ENCODE measurements at places on chromosomes 3 and 15.

DNA sequence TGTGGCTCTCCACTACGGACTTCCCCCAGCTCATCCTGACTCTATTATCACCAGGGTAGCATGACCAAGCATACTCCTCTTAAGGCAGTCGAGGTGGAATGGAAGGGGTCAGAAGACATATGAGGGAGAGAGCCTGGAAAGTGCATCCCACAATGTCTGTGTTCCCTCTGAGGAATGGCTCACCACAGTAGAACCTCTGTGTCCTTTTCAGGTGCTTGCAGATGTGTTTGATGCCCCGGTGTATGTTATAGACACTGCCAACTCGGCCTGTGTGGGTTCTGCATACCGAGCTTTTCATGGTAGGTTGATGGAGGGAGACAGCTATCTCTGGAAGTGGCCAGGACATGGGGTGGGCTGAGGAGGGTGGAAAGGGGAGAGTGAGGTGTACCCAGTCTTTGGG, 50.3 kb downstream of the XYLB start:
- DNase-seq = no peak

GRCh38 chr3:105618556-105618955, 250.3 kb downstream of the CBLB start:
- no peak for DNase-seq

- DNase-seq = no peak
Measured at GRCh38 chr15:31051496-31052080, 49.9 kb downstream of the TRPM1 start.

DNA sequence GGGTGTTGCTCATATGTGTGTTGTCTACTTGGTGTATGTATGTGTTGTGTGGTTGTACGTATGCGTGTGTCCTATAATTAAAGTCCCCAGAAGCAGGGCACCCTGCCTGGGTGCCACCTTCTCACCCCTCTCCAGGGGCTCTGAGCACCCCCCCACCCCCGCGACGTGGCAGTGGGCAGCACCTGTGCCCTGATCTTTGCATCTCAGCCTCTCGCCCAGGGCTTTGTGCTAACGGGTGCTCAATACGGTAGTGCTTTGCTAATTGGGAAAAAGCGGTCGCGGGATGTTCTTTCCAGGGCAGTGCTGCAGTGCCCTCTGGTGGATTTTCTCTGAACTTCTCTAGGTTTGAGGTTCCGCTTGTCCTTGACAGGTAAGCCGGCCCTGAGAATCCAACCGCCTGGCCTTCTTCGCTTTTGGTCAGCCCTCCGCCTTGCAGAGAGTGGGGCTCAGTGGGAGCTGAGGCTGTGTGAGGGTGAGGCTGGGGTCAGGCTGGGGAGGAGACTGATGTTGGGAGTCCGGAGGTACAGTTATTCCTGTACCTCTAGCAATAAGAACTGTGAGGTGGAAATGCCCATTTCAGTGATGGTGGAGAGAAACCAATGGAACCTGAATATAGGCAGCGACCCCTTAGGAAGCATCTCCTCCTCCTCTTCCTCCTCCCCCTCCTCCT, 17.6 kb upstream of the EPHB3 start:
- peak; percentile 46 for DNase-seq

GRCh38 chr15:100205549-100206295, 136.1 kb downstream of the ADAMTS17 start:
- no peak for DNase-seq

DNA sequence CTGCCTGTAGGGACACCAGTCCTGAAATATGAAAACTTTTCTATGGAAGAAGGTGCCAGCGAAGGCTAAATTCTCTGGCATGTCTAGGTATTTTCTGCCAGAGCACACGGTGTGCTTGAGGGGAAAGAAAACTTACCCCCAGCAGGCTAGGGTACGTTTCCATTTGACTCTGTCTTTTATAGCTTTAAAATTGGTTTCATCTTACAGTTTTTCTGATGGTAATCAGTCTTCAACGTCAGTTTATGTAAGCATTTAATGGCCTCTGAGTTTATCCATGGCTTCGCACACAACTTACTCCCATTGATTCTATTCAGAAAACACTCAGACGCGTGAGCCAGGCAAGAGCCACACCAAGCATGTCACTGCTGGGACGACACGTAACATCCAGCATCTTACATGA, 249.7 kb downstream of the ADAMTS17 start:
- no peak for DNase-seq

DNA sequence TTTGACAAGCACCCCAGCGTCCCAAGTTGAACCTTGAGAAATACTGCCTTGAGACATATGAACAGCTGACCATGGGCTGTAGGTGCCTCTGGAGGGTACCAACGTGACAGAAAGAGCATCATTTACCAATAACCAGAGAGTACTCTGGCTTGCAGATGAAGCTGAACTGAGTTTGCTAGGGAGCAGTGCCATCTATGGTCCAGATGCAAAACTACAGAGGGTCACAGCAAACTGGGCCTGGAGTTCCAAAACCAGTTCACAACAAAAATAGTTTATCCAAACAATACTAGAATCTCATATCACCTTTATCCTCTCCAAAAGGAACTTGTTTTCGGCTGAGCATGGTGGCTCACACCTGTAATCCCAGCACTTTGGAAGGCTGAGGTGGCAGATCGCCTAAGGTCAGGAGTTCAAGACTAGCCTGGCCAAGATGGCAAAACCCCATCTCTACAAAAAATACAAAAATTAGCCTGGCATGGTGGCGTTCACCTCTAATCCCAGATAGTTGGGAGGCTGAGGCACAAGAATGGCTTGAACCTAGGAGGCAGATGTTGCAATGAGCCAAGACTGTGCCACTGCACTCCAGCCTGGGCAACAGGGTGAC, 69.3 kb downstream of the CHAC1 start:
- DNase-seq = peak; percentile 11

- no peak for DNase-seq
Measured at GRCh38 chr3:64859625-64860535, 172.1 kb upstream of the ADAMTS9 start.

DNA sequence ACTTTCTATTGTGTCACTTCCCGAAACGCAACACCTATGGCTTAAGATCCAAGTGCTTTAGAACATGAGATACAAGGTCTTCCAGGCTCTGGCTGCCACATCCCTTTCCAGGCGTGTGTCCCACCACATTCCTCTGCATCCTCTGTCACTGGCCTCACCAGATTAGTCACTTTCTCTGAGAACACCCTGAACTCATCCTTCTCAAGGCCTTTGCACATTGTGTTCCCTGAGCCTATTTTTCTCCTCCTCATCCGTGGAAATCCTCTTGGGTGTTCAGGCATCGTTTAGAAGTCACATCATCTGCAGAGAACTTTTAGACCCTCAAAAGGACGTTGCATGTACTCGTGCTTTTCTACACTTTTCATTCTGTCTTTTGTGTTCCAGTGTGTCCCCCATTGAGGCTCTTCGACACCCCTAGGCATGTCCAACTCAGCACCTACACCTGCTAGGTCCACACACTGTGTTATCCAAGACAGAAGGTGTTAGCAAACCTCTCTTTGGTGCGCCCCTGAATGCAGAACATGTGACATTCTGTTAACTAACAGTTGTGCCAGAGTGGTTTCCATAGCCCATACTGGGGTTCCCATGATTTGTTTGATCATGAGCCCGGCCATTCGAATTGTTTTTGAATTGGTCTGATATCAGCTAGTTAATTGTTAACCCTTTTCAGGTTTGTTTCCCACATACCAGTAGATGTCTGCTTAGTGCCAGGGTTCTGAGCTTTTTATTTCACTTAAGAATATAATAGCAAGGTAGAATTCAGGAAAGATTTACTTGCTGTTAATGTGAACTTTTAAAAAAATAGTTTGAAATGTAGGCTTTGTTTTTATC, 67.2 kb downstream of the LPP start:
- no peak for DNase-seq

DNA sequence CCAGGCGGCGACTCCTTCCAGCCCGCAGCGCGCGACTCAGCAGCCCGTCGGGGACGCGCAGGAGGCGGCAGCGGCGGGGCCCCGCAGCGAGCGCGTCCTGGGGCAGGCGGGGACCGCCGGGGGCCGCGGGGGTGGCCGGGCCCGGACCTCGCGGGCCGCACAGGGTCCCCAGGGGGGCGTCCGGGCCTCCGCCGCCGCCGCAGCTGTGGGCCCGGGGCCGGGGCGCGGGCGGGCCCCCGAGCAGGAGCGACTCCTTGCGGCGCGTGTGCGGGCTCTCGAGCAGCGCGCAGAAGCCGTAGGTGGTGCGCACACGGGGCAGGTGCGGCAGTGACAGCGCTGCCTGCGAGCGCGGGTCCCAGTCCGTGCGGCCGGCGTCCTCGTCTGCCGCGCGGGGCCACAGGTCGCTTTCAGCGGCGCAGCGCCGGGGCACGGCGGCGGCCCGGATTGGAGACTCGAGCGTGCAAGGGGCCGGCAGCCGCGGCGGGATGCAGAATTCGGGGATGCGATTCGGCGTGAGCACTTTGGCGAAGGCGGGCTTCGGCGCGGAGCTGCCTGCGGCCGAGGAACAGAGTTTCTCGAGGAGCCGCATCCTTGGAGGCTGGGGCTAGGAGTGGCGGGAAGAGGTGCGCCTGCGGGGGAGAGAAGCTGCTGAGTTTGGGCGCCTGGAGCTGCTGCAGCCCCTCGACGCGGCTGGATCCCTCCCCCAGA, 535 bp downstream of the C2CD4B start:
- no peak for DNase-seq

- no peak for DNase-seq
Measured at GRCh38 chr3:196694202-196694638, 17.8 kb downstream of the CEP19 start.

GRCh38 chr15:25706176-25706955, 156.8 kb downstream of the ATP10A start:
- no peak for DNase-seq

DNA sequence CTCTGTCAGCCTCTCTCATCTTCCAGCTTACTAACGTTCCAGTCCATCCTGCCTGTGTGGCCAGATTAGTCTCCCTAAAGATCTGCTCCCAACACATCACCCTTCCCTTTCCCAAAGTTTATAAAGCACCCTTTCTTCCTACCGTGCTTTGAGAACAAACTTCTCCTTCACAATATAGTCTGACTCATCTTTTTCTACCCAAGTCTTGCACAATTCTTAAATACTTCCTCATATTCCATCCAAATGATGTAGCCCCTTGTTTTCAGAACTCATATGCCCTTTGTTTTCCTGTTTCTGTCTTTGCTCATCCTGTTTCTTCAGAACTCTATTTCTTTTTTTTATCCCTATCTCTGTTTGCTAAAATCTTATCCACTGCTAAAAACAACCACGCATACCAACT, 326.8 kb downstream of the MFSD1 start:
- DNase-seq = no peak

DNA sequence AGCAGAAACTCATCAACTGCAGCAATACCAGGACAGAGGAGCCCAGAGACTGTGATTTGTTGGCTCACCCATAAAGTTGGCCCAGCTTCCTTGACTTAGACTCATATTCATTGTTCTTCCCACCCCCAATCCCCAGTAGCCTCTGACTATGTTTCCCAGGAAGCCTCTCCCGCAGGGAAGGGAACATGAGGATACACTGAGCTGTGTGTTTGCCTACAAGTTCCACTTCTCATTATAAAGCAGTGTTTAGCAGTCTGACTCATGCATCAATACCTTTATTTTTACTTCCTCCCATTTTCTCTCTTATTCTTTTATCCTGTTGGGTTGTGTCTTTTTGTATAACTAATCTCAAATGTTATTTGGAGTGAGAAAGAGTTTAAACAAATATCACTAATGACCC, 111.6 kb upstream of the PHLDB2 start:
- no peak for DNase-seq

DNA sequence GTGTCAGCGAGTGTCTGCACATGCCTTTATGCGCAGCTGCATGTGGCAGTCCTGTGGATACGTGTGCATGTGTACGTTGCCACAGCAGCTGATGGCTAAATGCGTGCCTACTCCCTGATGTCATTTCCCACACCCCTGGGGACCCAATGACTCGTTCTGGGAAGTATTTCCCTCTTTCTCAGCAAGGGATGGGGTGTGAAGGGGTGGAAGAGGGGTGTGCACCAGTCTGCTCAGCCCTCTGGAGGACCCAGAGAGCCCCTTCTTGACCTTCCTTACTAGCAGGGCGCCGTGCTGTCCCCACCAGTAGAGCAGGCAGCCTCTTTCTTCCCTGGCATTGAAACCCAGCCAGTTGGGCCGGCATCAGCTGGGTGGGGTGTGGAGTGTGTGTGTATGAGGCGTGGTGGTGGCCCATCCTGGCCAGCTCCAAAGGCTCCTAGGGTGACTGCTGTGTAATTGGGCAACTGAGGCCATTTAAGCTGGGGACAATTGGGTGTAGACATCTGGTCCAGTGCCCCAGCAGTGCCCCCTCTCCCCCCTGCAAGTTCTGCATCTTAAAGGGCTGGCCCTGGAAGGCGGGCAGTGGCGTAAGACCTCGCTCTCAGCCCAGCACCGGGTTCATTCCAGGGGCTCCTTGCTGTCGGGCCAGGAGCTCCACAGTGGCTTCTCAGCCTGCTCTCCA, 19.2 kb downstream of the SNX33 start:
- peak; percentile 100 for DNase-seq

Data from HS-27A (cell line).